ENCODE measurements at places on chromosomes 3 and 15.

- no peak for DNase-seq
Observed at GRCh38 chr3:8607234-8608040, 37.2 kb downstream of the SSUH2 start.

GRCh38 chr15:70319466-70319865 is 221.7 kb upstream of the TLE3 start:
- no peak for DNase-seq

DNA sequence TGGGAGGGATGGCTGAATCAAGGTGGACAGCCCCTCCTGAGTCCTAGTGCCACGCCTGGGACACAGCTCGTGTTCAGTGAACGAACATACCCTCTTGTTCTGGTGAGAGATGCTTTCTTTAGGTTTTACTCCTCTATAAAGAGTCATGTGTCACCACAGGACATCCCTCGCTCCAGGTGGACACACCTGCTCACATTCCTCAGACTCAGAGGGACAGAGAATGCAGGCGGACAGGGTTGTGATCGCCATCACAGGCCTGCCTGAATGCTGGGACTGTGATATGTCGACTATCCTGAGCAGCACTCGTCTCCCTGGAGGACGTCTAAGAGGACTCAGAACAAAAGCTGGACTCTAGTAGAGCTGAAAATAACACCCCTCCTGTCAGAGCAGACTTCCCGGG is 96.4 kb upstream of the SNRPA1 start:
- no peak for DNase-seq

- DNase-seq: no peak
Observed at GRCh38 chr3:181454451-181455027, 257.2 kb upstream of the SOX2 start.

DNA sequence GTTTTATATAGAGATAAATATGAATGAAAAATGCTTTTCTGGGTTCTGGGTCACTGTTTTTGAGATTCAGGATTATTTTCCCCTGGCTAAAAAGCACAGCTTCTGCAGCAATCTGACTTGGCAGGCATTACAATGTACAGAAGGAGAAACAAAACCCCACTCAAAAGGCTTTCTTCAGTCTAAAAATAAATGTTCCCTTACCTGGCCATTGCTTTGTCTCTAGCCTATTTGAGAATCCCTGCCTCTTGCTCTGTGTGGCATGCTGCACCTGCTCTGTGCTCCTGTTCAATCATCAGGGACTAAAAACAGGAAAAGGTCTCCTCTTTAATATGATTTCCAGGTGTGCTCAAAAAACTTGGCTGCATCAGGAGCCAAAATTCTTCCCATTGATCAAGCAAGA is 187.4 kb upstream of the STAC start:
- DNase-seq: no peak

- no peak for DNase-seq
Observed at GRCh38 chr3:36871379-36872126, 73.3 kb downstream of the TRANK1 start.
